ENCODE measurements at places on chromosomes 4 and X.

GRCh38 chr4:118034053-118034785 is at the start of gene NDST3:
Gene NDST3, plus strand, starts transcription at chr4:118034486. Its CDS starts 19,425 bp downstream, at chr4:118053911.
- DNase-seq, result no peak

DNA sequence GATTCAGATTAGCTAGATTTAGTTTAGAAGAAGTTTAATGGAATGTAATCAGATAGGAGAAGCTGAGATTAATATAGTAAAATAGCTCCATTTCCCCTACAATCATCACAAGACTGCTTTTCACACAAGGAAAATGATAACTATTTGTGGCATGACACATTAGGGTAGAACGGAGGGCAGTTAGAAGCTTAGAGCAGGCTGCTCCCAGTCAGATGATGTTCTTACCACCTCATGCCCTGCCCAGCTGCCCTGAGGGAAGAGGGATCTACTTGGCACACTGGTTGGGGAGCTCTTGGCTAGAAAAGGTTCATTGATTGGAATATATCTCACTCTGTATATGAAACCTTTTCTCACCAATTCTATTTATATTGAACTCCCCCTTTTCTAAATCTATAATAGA is 180.7 kb upstream of the IL15 start:
- DNase-seq, result no peak

DNA sequence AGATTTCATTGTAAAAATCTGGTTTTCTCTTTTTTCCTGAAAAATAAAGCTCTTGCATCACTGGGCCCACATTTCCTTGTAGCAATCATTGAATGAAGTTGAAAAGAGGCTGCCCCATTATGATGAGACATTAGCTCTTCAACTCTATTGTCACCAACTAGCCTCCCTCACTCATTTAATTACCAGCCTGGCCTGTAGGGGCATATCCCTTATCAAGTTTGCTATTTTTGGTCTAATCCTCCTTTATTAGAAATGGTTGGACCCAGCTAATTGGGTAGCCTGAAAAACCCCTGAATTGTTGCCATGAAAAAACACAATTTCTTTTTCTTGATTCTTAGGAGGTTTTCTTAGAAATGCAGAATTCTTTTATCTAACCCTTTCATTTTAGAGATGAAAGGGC is 164.6 kb upstream of the CASK start:
- DNase-seq, result no peak

DNA sequence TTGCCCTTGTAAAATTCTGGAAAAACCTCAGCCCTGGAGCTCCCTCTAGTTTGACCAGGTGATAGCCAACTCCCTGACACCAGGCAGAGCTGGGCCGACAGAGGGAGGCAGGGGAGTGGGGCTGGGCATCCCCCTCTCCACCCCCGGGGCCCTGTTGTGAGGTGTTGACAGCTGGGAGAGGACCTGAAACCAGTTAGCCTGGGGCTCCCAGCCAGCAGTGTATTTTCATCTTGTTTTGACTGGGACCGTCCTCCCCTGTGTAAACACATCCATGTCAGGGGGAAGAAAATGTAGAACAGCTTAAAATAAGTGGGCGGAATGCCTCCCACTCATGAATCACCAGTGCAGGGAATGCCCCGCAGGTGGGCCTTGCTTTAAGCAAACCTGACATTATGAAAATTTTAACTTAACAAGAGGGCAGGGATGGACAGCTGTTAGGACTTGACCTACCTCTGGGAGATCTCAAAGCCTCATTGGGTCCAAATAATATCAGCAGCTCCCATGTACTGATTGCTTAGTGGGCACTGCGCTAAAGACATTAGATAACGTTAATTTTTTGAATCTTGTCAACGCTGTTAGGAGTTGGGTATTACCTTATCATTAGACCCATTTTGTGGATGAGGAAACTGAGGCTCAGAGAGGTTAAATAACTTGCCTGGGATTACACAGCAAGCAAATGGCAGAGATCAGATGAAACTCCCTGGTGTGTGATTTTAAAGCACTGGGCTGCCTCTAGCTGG is 45.9 kb downstream of the TSC22D3 start:
- no peak for DNase-seq

DNA sequence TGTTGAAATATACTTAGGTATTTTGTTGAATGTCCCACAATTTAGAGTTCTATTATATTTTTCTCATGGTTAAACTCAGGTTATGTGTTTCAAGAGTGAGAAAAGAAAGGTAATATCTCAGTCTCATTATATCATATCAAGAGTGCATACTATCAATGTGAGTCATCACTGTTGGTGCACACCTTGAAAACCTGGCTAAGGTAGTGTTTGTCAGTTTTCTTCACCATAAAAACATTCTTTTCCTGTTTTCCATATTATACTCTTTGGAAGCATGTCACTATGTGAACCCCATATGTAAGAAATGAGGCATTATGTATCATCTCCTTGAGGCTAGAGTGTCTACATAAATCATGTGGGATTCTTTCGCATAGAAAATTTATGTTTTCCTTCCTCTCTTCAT is 307.6 kb upstream of the CTSO start:
- DNase-seq, result no peak

DNA sequence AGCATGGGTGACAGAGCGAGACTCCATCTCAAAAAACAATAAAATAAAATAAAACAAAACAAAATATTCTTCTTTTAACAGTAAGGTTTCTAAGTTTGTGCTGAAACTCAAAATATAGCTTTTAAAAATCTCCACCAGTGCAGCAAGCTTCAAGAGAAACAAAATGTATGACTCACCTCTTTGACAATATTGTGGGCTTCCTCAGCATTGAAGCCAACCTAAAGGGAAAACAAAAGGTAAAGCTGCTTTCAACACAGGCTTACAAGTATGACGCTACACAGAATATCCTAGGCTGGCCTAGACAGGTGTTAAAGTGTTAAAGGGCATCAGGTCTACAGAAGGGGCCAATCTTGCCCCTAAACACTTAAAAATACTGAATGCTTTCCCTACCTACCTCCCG is 1.2 kb downstream of the DYNLT3 start:
- DNase-seq, result no peak

- peak; percentile 54 for DNase-seq
Measured at GRCh38 chrX:150694738-150695410, 1.7 kb downstream of the MTMR1 start.

DNA sequence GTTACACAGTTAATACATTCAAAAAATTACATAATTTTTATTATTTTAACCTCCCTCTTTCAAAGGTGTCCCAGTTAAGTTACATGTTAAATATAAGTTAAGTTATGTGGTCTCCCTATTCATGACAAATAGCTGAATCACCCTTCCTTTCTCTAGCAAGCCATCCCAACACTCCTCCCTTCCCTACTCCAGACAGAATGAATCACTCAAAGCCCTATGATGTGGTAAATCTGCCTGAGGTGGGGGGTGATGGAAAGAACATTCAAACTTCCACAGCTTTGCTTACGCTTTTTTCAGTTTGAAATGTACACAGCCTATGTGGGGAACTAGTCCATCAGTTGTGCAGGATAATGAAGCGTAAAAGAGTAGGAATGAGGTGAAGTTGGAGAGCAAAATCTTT is 90.2 kb downstream of the CXCL13 start:
- DNase-seq, result no peak

DNA sequence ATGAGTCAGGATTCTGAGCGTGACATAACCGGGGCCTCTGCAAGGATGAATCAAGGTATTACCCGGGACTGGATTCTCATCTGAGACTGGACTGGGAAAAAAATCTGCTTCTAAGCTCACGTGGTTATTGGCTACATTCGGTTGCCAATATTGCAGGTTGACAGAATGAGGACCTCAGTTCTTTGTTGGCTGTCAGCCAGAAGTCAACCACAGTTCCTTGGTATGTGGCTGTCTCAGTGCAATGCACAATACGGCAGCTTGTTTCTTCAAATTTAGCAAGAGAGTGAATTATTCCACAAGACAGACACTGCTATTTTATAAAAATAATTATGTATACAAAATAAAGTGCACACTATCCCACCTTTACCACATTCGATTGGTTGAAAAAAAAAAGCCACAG is 424.2 kb downstream of the KLHL4 start:
- DNase-seq, result no peak

GRCh38 chr4:23476515-23477090 is 413.2 kb downstream of the PPARGC1A start:
- DNase-seq, result no peak

DNA sequence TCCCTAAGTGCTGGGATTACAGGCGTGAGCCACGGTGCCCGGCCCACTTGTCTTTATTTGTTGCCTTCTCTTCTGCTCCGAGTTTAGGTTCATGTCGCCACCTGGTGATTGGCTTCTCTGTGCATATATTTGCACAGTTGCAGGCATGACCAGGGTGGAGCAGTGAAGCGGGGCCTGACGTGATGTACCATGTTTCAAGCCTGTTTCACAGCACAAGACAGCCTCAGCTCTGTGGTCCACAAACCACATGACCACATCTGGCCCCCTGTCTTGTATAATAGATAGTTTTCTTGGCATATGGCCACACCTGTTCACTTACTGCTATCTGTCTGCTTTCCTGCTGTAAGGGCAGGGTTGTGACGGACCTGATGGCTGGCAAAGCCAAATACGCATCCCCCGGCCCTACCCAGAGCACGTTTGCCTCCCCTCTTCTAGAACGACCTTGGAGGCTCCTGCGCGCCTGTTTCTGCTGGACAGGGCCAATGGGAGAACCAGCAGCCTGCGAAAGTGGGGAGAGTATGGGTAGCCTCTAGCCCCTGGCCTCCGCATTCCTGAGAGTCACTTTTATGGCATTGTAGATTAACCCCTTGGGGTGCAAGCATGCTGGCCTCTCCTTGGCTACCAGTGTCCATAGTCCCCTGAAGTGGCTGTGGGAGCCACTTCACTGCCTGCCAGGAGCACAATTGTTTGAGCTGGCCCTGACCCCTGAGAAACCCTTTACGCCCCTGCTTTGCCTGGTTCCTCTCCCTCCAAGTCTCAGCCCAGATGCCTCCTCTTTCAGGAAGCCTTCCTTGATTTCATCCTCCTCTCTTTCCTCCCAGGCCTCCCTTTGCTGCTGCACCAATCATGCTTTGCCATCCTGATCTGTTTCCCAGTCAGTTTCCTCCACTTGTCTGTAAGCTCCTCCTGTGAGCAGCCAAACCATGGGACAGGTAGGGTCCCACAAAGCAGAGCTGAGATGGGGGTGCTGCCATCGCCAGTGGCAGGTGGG is 6.0 kb upstream of the SH3TC1 start:
- peak; percentile 36 for DNase-seq

DNA sequence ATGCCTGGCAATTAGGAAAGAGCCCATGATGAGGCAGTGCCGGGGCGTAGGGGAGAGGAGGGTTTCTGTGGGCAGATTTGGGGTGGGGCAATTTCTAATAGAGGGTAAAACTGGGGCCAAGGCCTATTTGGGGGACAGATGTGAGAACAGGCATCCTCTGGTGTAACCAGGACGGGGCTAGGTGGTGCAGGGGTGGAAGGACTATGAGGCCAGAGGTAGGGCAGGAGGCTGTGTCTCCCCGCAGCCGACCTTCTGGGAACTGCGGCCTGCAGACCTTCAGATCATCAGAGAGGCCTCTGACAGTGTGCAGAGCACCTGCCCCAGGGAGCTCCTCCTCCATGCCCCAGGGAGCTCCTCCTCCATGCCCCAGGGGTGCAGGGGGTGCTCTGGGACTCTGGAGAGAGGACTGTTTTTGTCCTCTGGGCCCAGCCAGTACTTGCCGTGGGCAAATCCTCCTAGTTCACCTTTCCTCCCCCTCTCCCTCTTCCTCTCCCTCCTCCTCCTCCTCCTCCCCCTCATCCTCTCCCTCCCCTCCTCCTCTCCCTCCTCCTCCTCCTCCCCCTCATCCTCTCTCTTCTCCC is 101.9 kb downstream of the SORCS2 start:
- no peak for DNase-seq

- DNase-seq, result no peak
Measured at GRCh38 chr4:147311956-147312355, 168.9 kb upstream of the EDNRA start.

- no peak for DNase-seq
Measured at GRCh38 chr4:7166237-7166636, 26.1 kb upstream of the SORCS2 start.

DNA sequence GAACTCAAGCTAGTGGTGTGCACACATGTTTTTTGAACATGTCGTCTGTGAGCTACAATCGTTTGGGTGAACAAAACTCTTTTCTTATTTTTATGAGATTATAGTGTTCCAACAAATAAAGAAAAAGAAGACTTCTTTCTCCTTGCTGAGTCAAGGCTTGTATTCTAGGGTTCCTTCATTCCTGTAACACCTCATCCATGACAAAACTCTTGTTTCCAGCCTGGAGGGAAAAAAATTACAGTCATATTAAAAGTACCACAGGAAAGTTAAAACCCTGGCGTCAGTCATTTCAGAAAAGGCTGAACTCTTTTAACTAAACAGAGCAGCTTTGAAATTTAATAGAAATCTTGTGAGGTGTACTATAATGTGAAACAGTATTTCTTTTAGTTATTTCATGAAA is 79.2 kb upstream of the BOD1L1 start:
- DNase-seq, result no peak

DNA sequence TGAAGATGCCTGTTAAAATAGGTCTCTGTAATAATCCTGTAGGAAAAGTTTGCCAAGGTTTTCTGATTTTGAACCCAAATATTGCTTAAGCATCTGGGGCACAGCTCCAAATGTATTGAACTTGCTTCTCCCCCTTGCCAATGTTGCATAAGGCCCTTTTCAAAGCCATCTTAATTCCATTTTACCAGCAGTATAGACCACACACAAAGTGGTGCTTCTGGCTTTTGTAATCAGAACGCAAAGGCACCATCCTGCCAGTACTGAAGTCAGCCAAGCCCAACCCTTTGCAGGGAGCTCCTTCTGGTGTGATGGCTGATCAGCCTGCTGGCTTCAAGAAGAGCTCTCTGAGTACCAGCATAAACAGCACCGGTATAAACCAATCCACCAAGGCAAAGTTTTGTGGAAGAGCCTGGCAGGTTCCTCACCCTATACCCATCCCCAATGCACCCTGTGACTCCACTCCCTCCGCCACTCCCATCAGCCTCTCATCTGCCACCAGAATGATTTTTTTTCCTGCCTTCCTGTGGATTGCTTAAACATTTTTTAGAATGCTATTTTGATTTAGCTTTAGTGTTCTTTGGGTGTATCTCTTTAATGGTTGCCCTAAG is 39.2 kb upstream of the USP9X start:
- DNase-seq, result no peak

DNA sequence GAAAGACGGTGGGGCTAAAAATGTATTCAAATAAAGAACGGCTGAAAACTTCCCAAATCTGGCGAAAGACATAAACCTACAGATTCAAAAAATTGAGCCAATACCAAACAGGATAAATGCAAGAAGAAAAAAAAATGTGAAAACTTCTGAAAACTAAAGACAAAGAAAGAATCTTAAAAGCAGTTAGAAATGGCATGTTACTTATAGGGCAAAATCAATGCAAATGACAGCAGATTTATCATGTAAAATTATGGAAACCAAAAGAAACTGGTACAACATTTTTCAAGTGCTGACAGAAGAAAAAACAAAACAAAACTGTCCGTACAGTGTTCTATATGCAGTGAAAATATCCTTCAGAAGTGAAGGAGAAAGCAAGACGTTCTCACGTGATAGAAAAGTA is 239.0 kb downstream of the PDGFC start:
- DNase-seq, result no peak
